Astrocyte (in vitro differentiated cells and primary cell): ENCODE measurements at places on chromosomes 3 and 15. TPM values are rescaled to one million over a fixed set of nuclear protein-coding genes. Genes with fewer than 3 reads are reported as not detected.

The C3orf85 gene
- total RNA-seq, result not detected in 2 replicates

The RNU5B-1 gene
- total RNA-seq, result 11.7 TPM in 1 of 2 replicates, not detected in the other

The RNU6-1 gene
- total RNA-seq, result not detected in 2 replicates

The TRIM42 gene
- total RNA-seq, result not detected in 2 replicates

The HAPLN3 gene
- 6.8 and 8.2 TPM in 2 replicates for total RNA-seq

The CLN6 gene
- total RNA-seq, result 15.4 and 19.0 TPM in 2 replicates

The RTP4 gene
- 1.2 TPM in 2 replicates for total RNA-seq

- no peak overlapping the region for H3K4me3 ChIP-seq
- H3K27me3 ChIP-seq, result no peaks in the 10 kb centered on the region
- no peak for DNase-seq
- no peaks in the 10 kb centered on the region for H3K4me1 ChIP-seq
- no peaks in the 10 kb centered on the region for H3K36me3 ChIP-seq
Measured at GRCh38 chr15:50123861-50124557, 5.0 kb upstream of the ATP8B4 start.

- H3K27ac ChIP-seq, result no peak overlapping the region
- H3K4me3 ChIP-seq, result no peak overlapping the region
- H3K27me3 ChIP-seq, result no peaks in the 10 kb centered on the region
- no peaks in the 10 kb centered on the region for H3K4me1 ChIP-seq
- no peaks in the 10 kb centered on the region for H3K36me3 ChIP-seq
Measured at GRCh38 chr15:25527118-25527517, 88.3 kb upstream of the UBE3A start.

DNA sequence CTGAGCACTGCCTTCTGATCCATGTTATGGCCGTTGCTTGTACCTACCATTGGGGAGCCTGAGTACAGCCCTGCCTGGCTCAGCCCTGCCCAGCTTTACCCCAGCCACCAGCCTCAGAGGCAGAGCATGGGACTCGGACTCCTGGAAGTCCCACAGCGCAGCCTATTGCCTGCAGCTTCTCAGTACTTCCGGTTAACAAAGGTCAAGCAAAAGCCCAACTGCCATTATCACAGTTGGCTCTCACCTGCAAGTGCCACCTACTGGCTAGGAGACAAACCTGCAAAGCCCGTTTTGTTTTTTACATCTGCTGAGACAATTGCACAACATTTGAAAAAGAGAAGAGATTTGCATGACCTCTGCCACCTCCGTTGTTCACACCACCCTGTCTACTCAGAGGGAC is 1081.7 kb downstream of the NAALADL2 start:
- no peak overlapping the region for H3K4me3 ChIP-seq
- DNase-seq, result no peak
- H3K4me1 ChIP-seq, result no peaks in the 10 kb centered on the region
- no peaks in the 10 kb centered on the region for H3K27me3 ChIP-seq
- H3K27ac ChIP-seq, result no peak overlapping the region

- no peaks in the 10 kb centered on the region for H3K27me3 ChIP-seq
- DNase-seq, result no peak
- no peak overlapping the region for H3K27ac ChIP-seq
- peaks cover 5% of the 10 kb centered on the region for H3K4me1 ChIP-seq
- H3K4me3 ChIP-seq, result no peak overlapping the region
- no peaks in the 10 kb centered on the region for H3K36me3 ChIP-seq
Measured at GRCh38 chr3:108909799-108910198, 43.9 kb downstream of the GUCA1C start.

- DNase-seq, result peak; percentile 14
- H3K4me3 ChIP-seq, result no peak overlapping the region
- H3K36me3 ChIP-seq, result no peaks in the 10 kb centered on the region
- no peak overlapping the region for H3K27ac ChIP-seq
- peaks cover 3% of the 10 kb centered on the region for H3K27me3 ChIP-seq
- H3K4me1 ChIP-seq, result peaks cover 7% of the 10 kb centered on the region
Measured at GRCh38 chr3:124620600-124621063, 109.6 kb upstream of the UMPS start.

GRCh38 chr15:26628879-26629529 is 143.9 kb downstream of the GABRB3 start:
- H3K36me3 ChIP-seq, result no peaks in the 10 kb centered on the region
- peak overlapping the region; percentile 10 for H3K4me3 ChIP-seq
- no peaks in the 10 kb centered on the region for H3K4me1 ChIP-seq
- no peaks in the 10 kb centered on the region for H3K27me3 ChIP-seq
- peak; percentile 34 for DNase-seq
- no peak overlapping the region for H3K27ac ChIP-seq

DNA sequence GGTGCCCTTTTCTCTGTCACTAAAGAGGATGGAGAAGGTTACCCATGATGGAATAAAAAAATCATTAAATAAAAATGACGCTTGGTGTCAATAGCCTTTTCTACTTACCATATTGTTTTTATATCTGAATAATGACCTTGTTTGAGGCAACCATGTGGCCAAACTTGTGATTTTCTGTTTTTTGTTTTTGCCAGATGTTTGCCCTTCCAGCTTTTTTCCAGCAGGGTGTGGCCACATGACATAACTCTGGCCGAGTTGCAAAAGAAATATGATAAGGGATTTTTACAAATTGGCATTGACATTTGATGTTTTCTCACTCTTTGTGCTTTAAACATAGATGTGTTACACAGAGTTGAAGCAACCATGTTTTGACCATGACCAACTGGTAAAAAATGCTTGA is 39.7 kb upstream of the EPHA3 start:
- H3K4me1 ChIP-seq, result no peaks in the 10 kb centered on the region
- no peak overlapping the region for H3K4me3 ChIP-seq
- no peak overlapping the region for H3K27ac ChIP-seq

DNA sequence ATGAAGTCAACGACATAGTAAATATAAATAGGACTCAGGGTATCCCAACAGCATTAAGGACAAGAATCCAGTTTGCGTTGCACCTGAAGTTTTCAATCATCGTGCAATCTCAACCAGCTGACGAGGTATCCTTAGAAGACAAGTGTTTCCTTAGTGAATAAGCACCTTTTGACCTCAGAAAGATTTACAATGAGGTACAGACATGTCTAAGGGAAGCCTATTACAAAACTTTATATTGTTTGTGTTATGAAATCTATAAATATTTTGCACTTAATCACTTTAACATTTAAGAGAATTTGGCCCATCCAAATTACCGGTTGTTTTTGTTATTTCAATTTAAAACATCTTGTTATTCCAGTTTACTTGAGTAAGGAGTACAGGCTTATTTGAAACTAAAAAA is 64.9 kb upstream of the PRICKLE2 start:
- no peaks in the 10 kb centered on the region for H3K27me3 ChIP-seq
- peaks cover 9% of the 10 kb centered on the region for H3K4me1 ChIP-seq
- H3K27ac ChIP-seq, result no peak overlapping the region
- H3K36me3 ChIP-seq, result no peaks in the 10 kb centered on the region
- no peak for DNase-seq
- no peak overlapping the region for H3K4me3 ChIP-seq

GRCh38 chr15:24777307-24777706 is 101.7 kb downstream of the NPAP1 start:
- H3K4me3 ChIP-seq, result no peak overlapping the region

GRCh38 chr3:100634493-100635272 is 25.3 kb downstream of the ADGRG7 start:
- no peaks in the 10 kb centered on the region for H3K36me3 ChIP-seq
- H3K27ac ChIP-seq, result no peak overlapping the region
- no peak for DNase-seq
- H3K27me3 ChIP-seq, result no peaks in the 10 kb centered on the region
- no peak overlapping the region for H3K4me3 ChIP-seq

GRCh38 chr3:71585887-71586809 is 2.6 kb upstream of the FOXP1 start:
- peak; percentile 24 for DNase-seq
- no peaks in the 10 kb centered on the region for H3K27me3 ChIP-seq
- peak overlapping the region; percentile 82 for H3K27ac ChIP-seq
- H3K36me3 ChIP-seq, result no peaks in the 10 kb centered on the region
- H3K4me3 ChIP-seq, result peak overlapping the region; percentile 74

DNA sequence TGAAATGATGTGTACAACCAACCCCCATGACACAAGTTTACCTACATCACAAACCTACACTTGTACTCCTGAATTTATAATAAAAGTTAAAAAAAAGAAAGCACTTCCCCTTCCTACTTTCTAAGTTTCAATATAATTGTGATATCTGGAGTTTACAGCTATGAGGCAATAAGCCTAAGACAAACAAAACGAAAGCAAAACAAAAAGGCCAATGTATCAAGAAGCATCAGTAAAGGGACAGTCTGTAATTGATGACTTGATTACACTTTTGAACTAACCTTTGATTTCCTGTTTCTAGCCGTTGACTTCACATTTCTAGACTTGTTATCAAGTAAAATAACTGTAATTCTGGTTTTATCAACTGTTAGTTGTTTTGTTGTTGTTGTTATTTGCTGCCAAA is 187.5 kb upstream of the CNTN3 start:
- no peaks in the 10 kb centered on the region for H3K27me3 ChIP-seq
- no peak for DNase-seq
- no peaks in the 10 kb centered on the region for H3K36me3 ChIP-seq

DNA sequence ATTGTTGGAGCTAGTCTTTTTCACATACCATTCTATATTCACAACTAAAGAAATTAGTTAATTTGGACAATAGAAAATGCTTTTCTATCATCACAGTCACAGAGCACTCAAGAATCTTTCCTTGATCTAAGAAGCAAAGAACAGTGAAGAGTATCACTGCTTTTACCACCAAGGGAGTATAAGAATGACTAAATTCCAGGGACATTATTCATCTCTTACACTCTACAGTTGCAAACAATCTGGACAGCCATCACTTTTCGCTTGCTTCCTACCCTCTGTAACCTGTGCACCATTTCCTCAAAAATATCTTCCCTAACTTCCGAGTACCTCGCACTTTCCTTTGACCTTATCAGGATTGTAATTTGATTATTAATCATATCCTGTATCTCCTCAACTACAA is 359.5 kb upstream of the TMCO5A start:
- no peak overlapping the region for H3K4me3 ChIP-seq
- peak; percentile 0 for DNase-seq
- H3K36me3 ChIP-seq, result no peaks in the 10 kb centered on the region
- H3K4me1 ChIP-seq, result no peaks in the 10 kb centered on the region
- H3K27ac ChIP-seq, result no peak overlapping the region

GRCh38 chr15:59307165-59307537 is 65.5 kb downstream of the MYO1E start:
- DNase-seq, result no peak
- H3K4me1 ChIP-seq, result peaks cover 30% of the 10 kb centered on the region
- H3K27ac ChIP-seq, result no peak overlapping the region
- H3K36me3 ChIP-seq, result no peaks in the 10 kb centered on the region

- H3K36me3 ChIP-seq, result no peaks in the 10 kb centered on the region
- H3K27ac ChIP-seq, result no peak overlapping the region
- no peak for DNase-seq
- no peaks in the 10 kb centered on the region for H3K27me3 ChIP-seq
- no peak overlapping the region for H3K4me3 ChIP-seq
- H3K4me1 ChIP-seq, result peaks cover 5% of the 10 kb centered on the region
Measured at GRCh38 chr3:10396931-10397330, 76.0 kb upstream of the SEC13 start.

- DNase-seq, result peak; percentile 55
- H3K36me3 ChIP-seq, result no peaks in the 10 kb centered on the region
- no peak overlapping the region for H3K27ac ChIP-seq
- H3K4me1 ChIP-seq, result peaks cover 8% of the 10 kb centered on the region
Measured at GRCh38 chr3:129688271-129688895, 81.9 kb upstream of the PLXND1 start.

GRCh38 chr15:49235446-49236124 is 65.5 kb downstream of the GALK2 start:
- peak; percentile 71 for DNase-seq
- no peak overlapping the region for H3K4me3 ChIP-seq
- no peak overlapping the region for H3K27ac ChIP-seq
- H3K36me3 ChIP-seq, result peaks cover 7% of the 10 kb centered on the region
- H3K27me3 ChIP-seq, result no peaks in the 10 kb centered on the region
- no peaks in the 10 kb centered on the region for H3K4me1 ChIP-seq

DNA sequence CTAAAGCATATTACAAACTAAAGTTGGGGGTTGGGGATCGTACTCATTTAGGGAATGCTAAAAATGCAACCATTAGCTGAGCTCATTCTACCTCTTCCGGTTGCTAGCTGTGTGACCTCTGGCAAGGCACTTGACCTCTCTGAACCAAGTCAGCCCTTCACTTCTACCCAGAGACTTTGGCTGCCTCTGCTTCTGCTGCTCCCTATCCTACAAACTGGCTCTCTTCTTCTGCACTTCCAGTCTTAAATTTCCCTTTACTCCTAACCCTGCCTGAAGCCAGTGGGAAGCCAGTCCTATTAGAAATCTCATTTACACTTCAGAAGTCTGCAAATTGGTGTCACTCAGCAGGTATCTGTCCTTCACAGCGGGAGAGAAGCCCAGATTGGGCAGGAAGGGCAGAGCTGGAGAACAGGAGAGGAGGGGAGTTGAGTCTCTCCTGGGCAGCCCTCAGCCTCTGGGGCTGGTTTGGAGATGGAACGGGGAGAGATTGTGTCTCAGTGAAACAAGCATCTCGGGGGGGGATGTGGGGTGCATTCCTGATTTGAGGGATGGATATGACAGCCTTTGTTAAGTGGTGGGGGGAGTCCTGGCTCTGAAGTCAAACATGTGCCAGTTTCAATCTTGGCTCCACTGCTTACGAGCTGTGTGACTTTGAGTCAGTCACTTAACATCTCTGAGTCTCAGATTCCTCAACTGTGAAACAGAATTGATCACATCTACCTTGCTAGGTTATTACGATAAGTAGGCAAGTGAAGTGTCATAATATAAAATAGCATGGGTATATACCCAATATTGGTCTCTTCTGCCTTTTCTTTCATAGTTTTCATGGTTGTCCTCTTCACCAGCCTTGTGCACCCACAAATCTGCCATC is 7.8 kb upstream of the AEN start:
- peak; percentile 24 for DNase-seq
- peaks cover 13% of the 10 kb centered on the region for H3K27me3 ChIP-seq
- H3K4me3 ChIP-seq, result no peak overlapping the region
